CD4-positive, alpha-beta T cell treated with Interleukin-17A for 1 hour (primary cell): ENCODE measurements at places on chromosomes 11 and 22.

GRCh38 chr11:56151376-56151775 lies 8.7 kb downstream of the OR8K5 start:
- DNase-seq, result no peak

GRCh38 chr22:29265929-29266328 lies 1.9 kb downstream of the RHBDD3 start:
- DNase-seq, result no peak

- DNase-seq, result peak; percentile 56
Measured at GRCh38 chr22:50526834-50527801, 1.7 kb upstream of the SCO2 start.

- no peak for DNase-seq
Measured at GRCh38 chr11:11519184-11519583, 102.6 kb downstream of the GALNT18 start.
